Lung (tissue), 17 donors: ENCODE measurements at places on chromosomes 3 and 15.

DNA sequence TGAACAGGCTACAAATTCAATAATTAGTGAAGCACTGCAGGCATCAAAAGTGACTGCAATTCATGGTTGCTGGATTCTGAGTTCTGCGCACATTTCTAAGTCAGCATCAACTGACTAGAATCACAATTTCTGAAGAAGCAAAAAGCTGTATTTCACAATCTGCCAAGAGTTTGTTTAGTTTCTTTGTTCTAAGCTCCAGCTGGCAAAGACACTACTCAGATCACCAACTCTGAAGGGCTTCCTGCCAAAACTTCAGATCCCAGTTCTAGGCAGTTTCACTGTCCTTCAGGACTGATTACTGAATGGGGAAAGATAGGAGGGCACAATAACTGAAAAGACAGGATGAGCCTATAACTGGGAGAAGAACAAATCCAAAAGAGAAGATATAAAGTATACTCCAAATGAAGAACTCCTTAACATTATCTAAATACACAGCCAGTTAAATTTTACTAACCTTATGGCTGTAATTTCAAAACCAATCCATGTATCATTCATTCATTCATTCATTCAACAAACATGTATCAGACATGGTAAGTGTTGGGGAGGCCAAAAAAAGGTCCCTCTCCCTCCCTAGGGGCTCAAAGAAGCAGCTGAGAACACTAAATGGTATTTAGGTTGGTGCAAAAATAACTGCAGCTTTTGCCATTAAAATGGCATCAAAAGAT lies 17.1 kb downstream of the TJP1 start:
- no peaks in the 10 kb centered on the region for H3K36me3 ChIP-seq
- H3K27me3 ChIP-seq: no peaks in the 10 kb centered on the region
- DNase-seq: peak; percentile 96
- H3K27ac ChIP-seq: no peak overlapping the region
- peaks cover 35% of the 10 kb centered on the region for H3K4me1 ChIP-seq

DNA sequence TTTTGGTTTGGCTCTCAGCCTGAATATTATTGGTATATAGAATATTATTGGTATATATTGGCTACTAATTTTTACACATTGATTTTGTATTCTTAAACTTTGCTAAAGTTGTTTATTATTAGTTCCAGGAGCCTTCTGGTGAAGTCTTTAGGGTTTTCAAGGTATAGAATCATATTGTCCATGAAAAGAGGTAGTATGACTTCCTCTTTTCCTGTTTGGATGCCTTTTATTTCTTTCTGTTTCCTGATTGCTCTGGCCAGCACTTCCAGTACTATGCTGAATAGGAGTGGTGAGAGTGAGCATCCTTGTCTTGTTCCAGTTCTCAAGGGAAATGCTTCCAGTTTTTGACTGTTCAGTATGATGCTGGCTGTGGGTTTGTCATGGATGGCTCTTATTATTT lies 107.3 kb upstream of the LIPC start:
- no peak for DNase-seq
- no peaks in the 10 kb centered on the region for H3K4me1 ChIP-seq
- H3K27ac ChIP-seq: no peak overlapping the region

DNA sequence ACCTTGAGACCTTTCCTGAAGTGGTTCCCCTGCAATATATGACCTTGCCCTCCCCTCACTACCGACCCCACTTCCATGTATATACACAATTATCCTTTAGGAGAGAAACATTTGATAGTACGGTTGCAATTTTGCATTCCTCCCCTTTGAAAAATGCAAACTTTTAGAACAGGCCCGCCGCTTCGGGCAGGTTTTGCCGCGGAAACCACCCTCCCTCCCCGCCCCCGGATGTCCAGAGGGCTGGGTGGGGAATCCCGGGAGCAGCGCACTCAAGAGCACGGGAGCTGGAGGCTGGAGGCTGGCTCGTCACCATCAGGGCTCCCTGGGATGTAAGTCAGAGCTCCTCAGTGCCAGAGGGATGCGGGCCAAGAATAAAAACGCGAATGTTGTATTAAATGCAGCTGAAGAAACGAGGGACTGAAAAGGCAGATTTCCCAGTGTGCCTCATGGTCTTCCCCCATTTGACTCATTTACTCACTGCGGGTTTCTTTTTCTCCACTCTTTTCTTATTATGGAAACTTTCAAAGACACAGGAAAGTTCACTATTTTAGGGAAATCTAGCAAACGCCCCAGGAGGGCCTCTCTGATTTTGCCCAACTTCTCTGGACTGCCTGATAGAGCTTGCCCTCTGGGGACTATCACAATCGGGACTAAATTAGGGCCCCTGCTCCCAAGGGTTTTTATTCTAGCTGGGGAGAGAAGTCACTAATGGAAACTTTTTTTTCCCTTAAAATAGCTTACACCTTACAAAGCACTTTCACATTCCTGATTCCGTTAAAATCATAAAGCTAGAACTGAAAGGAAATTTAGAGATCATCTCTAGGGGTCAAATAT lies 2.9 kb upstream of the USP3 start:
- no peak overlapping the region for H3K4me3 ChIP-seq
- peaks cover 29% of the 10 kb centered on the region for H3K4me1 ChIP-seq
- DNase-seq: peak; percentile 94
- no peaks in the 10 kb centered on the region for H3K36me3 ChIP-seq

DNA sequence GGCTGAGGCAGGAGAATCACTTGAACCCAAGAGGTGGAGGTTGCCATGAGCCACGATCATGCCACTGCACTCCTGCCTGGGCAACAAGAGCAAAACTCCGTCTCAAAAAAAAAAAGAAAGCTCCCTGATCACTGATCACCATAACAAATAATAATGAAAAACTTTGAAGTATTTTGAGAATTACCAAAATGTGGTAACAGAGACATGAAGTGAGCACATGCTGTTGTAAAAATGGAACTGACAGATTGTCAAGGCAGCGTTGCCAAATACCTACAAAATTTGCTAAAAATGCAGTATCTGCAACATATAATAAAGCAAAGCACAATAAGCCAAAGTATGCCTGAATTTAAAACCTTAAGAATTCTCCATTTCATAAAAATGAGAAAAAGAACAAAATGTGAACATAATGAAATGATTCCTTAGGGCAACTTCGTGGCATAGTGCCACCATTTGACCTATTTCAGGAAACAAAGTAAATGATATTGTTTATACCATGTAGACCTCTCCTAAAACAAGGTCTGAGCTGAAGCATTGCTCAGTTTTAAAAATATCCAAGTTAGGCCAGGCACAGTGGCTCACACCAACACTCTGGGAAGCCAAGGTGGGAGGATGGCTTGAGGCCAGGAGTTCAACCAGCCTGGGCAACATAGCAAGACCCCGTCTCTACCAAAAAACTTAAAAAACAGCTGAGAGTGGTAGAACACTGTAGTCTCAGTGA lies 5.8 kb downstream of the USP4 start:
- no peak overlapping the region for H3K27ac ChIP-seq
- no peak overlapping the region for H3K4me3 ChIP-seq
- no peaks in the 10 kb centered on the region for H3K27me3 ChIP-seq
- H3K36me3 ChIP-seq: peaks cover 20% of the 10 kb centered on the region
- no peaks in the 10 kb centered on the region for H3K4me1 ChIP-seq
- no peak for DNase-seq

DNA sequence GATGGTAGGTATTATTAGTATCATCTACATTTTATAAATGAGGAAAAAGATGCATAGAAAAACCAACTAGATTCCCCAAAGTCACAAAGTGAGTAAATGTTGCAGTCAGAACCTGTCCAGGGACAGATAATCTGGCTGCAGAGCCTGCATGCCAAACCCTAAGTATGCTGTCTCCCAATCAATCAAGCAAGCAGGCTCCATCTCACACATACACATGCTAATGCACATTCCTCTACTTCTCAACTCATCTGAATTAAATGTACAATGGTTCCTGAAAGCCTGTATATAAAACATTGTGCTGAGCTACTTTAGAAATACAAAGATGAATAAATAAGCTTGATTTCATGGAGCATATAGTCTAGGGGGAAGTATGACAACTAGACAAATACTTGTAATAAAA lies 101.0 kb downstream of the CBLB start:
- no peak for DNase-seq
- no peaks in the 10 kb centered on the region for H3K27me3 ChIP-seq
- no peak overlapping the region for H3K4me3 ChIP-seq
- peaks cover 6% of the 10 kb centered on the region for H3K36me3 ChIP-seq

DNA sequence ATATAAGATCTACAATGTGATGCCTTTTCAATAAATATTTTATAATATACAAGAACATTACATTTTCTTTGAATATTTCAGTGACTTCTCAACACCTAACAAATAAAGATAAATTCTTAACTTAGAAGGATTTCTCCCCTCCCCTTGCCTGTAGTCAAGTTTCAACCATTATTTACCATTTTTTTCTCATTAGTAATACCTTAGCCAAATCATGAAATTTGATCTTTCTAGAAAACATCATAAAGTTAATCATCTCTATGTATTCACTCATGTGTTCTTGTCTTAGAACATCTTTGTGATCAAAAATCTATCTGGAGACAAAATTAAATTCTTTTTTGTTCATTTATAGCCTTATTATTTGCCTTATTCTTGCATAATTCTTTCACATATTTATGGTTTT lies 1201.8 kb upstream of the EPHA6 start:
- no peak overlapping the region for H3K4me3 ChIP-seq
- no peak for DNase-seq
- H3K27ac ChIP-seq: no peak overlapping the region
- no peaks in the 10 kb centered on the region for H3K36me3 ChIP-seq
- no peaks in the 10 kb centered on the region for H3K4me1 ChIP-seq

GRCh38 chr3:8312685-8313084 lies 188.9 kb upstream of the LMCD1 start:
- no peaks in the 10 kb centered on the region for H3K4me1 ChIP-seq
- DNase-seq: no peak
- H3K27me3 ChIP-seq: no peaks in the 10 kb centered on the region
- no peak overlapping the region for H3K4me3 ChIP-seq
- H3K36me3 ChIP-seq: no peaks in the 10 kb centered on the region

DNA sequence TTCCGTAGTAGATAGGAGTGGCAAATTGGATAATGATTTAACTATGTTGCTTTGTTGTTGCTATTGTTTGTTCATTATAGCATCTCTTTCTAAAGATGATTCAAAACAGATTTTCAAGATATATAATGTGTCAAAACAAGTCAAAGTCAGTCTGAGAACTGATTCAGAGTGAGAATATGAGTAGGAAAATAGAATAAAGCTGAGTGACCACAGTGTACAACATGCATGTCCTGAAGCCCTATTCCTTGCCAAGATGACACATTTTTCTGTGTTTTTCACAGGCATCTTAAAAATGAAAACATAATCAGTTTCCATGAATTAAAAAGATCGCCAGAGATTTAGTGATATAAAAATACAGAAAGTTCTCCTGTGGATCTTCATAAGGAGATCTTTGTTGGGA lies 57.0 kb upstream of the THRB start:
- DNase-seq: no peak
- no peak overlapping the region for H3K27ac ChIP-seq
- no peaks in the 10 kb centered on the region for H3K4me1 ChIP-seq
- no peak overlapping the region for H3K4me3 ChIP-seq
- no peaks in the 10 kb centered on the region for H3K36me3 ChIP-seq

- H3K27me3 ChIP-seq: no peaks in the 10 kb centered on the region
- peaks cover 18% of the 10 kb centered on the region for H3K4me1 ChIP-seq
- peak overlapping the region; percentile 37 for H3K27ac ChIP-seq
- no peak for DNase-seq
Observed at GRCh38 chr3:42149532-42149931, 58.4 kb downstream of the TRAK1 start.

- H3K27ac ChIP-seq: no peak overlapping the region
- no peaks in the 10 kb centered on the region for H3K27me3 ChIP-seq
- DNase-seq: no peak
- H3K4me3 ChIP-seq: no peak overlapping the region
Observed at GRCh38 chr3:4411833-4412232, 55.2 kb downstream of the SUMF1 start.

GRCh38 chr15:26201177-26201858 lies 338.2 kb upstream of the ATP10A start:
- H3K36me3 ChIP-seq: no peaks in the 10 kb centered on the region
- no peaks in the 10 kb centered on the region for H3K27me3 ChIP-seq
- no peaks in the 10 kb centered on the region for H3K4me1 ChIP-seq
- DNase-seq: no peak
- H3K4me3 ChIP-seq: no peak overlapping the region
- H3K27ac ChIP-seq: no peak overlapping the region

GRCh38 chr15:28123408-28124023 lies 24.4 kb upstream of the OCA2 start:
- H3K4me1 ChIP-seq: no peaks in the 10 kb centered on the region
- no peak overlapping the region for H3K4me3 ChIP-seq
- H3K27ac ChIP-seq: no peak overlapping the region

GRCh38 chr15:71508081-71508682 lies 302.2 kb upstream of the NR2E3 start:
- H3K27ac ChIP-seq: no peak overlapping the region
- H3K4me3 ChIP-seq: no peak overlapping the region
- H3K27me3 ChIP-seq: no peaks in the 10 kb centered on the region
- no peak for DNase-seq

GRCh38 chr3:46496746-46497555 lies 825 bp upstream of the RTP3 start:
- peak; percentile 37 for DNase-seq
- no peak overlapping the region for H3K4me3 ChIP-seq
- H3K4me1 ChIP-seq: no peaks in the 10 kb centered on the region
- no peak overlapping the region for H3K27ac ChIP-seq

- no peaks in the 10 kb centered on the region for H3K4me1 ChIP-seq
- DNase-seq: no peak
- H3K27me3 ChIP-seq: no peaks in the 10 kb centered on the region
Observed at GRCh38 chr3:4060064-4060463, 243.1 kb upstream of the SETMAR start.
